ENCODE measurements at places on chromosomes 11 and 22.

- no peak for DNase-seq
Measured at GRCh38 chr22:31614781-31615490, 47.1 kb downstream of the PISD start.

DNA sequence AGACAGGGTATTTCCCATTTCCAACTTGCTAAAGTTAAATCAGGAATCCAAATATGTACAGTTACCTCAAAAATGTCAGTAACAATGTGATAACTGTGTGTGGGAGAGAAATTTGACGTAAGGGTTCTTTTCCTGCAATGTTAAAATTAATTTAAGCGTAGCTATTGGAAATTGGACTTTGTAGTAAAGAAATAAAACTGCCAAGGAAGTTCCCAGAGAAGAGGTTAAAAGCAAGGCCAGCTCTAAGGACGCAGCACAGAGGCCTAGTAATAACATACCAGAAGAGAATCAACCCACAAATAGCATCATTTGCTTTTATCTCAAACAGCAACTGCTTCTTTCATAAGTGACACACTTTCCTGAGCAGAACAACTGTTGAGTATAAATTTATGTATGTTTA lies 36.8 kb upstream of the GRIA4 start:
- DNase-seq = no peak

DNA sequence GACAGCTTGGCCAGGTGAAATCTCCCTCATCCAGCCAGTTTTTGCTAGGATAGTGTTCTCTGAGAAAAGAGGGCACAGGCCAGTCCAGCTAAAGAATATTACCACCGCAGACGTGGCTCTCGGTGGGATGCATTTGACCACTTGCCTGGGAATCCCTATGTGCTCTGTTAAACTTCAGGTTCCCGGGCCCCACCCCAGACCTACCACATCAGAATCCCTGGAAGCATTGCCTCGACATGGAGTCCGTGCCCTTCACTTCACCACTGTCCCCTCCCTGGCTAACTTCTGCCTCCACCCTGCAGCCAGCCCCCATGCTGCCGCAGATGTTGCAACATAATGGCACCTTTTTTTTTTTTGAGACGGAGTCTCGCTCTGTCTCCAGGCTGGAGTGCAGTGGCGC lies 56.9 kb upstream of the EMID1 start:
- DNase-seq = no peak

DNA sequence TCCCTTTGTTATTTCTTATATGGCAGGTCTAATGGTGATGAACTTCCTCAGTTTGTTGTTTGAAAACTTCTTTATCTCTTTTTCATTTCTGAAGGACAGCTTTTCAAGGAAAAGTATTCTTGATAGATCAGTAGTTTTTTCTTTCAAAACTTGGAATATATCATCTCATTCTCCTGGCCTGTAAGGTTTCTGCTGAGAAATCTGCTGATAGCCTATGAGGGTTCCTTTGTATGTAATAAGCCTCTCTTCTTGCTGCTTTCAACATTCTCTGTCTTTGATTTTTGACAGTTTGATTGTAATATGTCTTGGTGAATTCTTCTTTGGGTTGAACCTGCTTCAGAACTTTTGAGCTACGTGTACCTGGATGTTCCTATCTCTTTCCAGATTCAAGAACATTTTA lies 46.0 kb downstream of the PIWIL4 start:
- no peak for DNase-seq

DNA sequence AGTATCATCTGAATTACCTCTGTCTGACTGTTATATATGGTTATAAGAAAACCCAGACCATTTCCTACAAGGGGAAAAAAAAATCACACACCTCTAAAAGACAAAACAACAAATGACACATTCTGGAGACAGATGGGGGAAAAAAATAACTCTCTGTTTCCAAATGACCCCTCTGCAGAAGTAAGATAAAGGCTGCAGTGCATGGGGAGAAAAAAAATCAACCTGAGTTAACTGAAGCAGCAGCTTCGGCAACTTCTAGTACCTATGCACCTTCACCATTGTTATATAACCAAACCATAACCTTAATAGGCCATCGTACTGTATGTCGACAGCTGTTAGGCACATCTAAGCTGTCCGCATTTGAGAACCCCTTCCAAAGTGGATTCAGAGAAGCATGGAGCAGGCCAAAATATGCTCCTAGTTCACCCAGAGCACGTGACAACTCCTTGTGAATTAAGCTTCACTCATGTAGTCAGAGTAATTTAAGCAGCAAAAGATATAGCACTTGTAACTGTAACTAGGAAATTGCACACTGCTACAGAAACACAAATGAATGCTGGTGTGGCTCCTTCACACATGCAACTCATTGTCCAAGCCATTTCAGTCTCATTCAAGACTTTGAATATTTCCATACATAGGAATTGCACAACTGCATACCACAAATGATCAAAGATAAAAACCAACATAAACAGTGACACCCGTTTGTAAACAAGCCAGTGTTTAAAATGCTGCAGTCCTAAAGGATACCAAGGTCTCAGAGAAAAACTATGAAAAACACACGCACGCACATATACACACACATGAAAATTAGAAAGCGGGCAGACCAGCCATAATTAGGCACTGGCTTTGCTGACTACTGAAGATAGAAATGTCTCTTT lies 2.7 kb downstream of the SIK3 start:
- DNase-seq = no peak

- DNase-seq = no peak
Measured at GRCh38 chr11:77153276-77154185, 25.5 kb downstream of the MYO7A start.

DNA sequence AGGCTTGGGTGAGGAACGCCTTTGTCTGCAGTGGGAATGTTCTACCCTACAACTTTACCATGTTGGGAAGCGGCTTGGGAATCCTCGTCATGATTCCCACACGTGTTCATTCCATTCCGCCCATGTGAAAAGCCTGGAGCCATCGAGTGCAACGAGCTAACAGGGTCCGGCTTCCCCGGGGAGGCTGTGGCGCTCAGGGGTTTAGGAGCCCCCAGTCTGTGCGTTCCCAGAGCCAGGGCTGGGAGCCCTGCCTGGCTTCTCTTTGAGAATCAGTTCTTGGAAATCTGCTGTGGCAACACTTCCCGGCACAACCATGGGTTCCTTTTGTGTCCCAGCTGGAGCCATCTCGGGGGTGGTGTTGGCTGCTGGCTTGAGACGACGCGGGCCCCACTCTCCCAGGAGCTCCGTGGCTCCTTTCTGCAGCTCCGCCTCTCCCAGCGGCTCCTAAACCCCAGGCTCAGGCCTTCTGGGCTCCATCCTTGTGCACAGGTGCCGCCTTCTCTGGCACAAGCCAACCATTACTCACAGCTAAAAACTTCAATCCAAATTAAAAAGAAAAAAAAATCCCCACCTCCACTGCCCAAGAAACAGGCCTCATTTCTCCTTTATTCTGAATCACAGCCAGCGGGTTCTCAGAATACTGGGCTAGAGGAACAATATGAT lies 18.7 kb upstream of the PPFIA1 start:
- no peak for DNase-seq

DNA sequence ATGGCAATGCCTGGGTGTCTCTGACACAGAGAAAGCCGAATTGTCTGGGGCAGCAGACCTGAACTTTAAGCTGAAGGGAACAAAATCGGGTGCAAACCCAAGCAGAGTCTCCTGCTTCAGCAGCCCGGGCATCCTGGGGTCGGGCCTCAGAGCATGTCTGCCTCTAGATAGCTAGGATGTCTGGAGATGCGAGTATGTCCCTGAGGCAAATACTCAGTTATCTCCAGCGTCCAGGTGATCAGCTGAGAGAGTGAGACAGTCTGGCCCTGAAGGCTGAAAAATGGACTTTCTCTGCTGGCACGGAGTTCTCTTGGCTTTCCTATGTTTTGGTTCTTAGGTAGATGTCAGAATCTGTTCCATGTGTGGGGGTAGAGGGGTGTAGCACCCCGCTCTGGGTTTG lies 3.3 kb downstream of the ADAMTS8 start:
- no peak for DNase-seq

DNA sequence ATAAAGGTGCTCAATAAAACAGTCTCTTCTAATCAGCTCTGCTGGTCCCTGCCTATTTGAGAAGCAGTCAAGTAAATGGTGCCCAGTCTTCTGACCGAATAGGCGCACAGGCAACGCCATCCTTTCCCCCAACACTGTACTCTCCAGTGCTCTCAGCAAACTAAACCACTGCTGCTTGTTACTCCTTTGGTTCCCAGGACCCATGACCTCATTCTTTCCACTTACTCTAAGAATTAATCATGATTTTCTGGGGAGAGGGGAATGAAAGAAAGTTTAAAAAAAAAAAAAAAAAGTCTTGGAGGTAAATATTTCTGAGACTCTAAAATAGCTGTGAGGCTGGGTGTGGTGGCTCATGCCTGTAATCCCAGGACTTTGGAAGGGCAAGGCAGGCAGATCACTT lies 63.7 kb downstream of the SGSM3 start:
- DNase-seq = no peak

- DNase-seq = peak; percentile 66
Measured at GRCh38 chr22:41290262-41291221, 4.6 kb upstream of the RANGAP1 start.

- no peak for DNase-seq
Measured at GRCh38 chr11:29685361-29685760, 331.5 kb downstream of the KCNA4 start.

DNA sequence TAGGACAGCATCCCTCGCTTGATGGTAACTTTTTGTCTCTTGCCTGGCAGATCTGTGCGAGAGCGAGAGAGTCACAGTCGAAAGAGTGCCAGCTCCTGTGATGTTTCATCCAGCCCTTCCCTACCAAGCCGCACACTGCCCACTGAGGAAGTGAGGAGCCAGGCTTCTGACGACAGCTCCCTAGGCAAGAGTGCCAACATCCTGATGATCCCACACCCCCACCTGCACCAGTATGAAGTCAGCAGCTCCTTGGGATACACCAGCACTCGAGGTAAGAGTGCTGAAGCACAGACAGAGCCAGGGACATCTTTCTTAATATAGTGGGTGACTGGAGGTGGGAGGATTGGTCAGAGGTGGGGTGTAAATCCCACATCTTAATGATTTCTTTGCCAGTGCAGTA lies 61.1 kb downstream of the DEPDC5 start:
- DNase-seq = no peak

DNA sequence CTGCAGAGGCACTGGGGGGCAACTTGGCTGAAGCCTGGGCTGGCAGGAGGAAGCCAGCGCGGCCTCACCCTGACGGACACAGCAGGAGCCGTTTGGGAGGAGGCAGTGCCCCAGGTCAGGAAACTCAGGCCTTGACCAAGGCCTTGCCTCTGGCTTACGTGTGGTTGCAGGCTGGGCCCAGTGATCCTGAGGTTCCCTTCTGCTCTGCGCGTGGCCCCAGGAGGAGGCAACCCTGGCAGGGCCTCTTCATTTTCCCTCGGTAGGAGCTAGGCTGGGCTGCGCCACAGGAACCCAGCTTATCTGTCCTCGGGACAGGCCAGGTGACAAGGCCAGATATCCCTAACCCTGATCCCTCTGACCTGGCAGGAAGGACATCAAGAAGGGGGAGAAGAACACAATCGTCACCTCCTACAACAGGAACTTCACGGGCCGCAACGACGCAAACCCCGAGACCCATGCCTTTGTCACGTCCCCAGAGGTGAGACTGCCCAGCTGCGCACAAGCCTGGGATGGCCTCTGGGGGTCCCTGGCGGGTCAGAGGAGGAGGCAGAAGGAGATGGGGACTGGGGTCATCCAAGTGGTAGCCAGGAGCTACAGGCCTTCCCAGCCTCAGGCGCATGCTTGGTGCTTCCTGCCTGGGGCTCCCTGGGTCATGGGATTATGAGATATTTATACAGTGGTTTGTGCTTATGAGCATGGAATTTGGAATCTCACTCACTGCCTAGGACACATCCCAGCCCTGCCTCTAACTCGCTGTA lies 20.6 kb downstream of the POLR3H start:
- no peak for DNase-seq

- DNase-seq = no peak
Measured at GRCh38 chr11:74546752-74547151, 45.6 kb upstream of the POLD3 start.

DNA sequence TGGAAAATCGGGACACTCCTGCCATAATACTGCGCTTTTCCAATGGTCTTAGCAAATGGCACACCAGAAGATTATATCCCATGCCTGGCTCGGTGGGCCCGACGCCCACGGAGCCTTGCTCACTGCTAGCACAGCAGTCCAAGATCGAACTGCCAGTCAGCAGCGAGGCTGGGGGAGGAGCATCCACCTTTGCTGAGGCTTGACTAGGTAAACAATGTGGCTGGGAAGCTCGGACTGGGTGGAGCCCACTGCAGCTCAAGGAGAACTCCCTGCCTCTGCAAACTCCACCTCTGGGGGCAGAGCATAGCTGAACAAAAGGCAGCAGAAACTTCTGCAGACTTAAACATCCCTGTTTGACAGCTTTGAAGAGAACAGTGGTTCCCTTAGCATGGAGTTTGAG lies 15.6 kb downstream of the PTH start:
- no peak for DNase-seq

Data from pulmonary artery endothelial cell (primary cell).